ENCODE measurements at places on chromosomes 3 and 15.

DNA sequence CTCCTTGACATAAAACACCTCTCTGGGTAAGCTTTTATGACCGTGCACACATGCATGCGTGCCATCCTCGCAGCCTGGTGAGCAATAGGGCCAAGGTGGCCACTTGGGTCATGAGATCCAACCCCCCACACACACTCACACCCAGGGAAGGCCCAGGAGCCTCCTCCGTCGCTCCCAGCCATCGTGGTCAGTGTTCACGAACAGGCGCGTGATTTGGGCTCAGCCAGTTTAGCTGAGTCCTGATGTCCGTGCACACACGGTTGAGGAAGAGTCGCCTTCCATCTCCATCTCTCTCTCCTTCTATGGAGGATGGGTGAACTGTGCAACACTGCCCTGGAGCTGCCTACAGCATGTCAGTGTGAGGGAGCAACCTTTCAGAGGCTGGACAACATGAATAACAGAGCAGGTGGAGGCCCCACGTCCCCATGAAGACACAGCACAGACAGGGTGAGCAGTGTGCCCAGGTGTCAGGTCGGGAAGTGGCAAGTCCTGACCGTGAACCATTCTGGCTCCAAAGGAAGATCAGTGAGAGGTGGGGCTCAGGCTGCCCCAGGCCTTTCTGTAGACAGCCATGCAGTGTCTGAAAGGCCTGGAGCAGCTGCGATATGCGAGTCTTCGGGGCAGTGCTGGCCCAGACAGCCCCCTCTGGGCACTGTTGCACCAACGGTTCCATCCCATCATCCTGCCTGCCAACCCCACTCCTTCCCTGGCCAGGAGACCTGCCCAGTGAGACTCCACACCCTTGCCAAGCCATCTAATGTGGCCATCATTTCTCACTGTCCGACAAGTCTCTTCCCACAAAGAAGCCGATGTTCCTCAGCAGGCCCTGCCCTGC is 253.4 kb downstream of the OCA2 start:
- no peak for DNase-seq

- no peak for DNase-seq
Observed at GRCh38 chr3:49378249-49378895, 20.2 kb upstream of the GPX1 start.

DNA sequence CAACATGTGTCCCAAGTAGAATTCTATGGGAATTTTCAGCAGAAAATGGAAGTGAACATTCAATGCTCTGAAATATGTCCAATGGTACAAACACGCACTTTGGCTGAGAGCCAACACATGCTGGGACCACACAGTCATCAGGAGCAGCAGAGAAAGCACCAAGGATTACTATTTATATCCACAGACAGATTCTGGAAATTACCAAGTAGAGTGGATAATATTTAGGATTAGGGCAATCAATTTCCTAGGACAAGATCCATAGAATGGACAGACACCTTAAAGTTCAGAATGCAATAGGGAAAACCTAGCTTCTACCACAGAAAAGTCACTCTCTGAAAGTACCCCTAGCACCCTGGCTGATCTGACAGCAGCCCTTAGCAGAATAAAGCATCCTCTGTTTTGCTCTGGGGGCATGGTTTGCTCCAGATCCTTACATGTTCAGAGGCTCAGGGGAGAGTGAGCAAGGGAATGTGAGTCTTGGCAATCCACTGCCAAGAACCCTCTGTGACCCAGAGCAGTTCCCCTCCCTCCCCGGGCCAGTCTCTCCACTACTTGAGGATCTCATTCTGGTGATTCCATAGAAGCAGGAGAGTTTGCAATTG is 206.0 kb upstream of the WNT5A start:
- DNase-seq: no peak

- no peak for DNase-seq
Observed at GRCh38 chr3:182947888-182948287, 32.5 kb downstream of the DCUN1D1 start.

DNA sequence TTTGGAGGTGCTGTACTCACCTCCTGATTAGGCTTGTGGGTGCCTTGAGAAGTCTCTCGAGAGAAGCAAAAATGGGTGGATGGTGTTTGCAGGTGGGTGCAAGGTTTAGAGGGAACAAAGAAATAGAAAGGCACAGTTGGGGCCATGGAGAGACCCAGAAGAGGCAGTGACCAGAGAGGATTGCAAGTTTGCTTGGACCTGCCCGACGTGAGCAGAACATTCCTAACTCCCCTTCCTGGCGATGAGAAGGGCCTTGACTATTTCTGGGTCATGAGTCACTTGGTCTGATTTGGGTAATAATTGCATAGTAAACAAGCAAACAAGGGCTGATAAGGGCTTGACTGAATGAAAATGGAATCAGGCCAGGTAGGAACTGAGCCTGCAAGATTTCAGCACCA is 7.0 kb upstream of the CTSH start:
- no peak for DNase-seq

DNA sequence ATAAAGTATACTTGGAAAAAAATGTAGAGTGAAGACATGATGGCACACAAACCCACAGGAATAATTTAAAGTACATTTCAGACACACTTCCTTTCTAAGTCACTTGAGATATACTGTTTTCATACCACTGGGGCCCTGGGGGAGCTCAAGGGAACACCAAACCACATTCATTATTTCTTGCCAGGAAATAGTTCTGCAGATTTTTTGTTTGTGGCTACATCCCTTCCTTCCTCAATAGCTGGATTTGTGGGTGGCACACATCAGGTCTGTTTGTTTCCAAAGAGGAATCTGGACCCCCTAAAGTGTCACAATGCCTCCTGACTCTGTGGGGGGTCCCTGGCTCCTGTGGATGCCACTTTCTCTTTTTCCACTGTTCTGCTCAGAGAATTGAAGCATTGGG is 153.5 kb upstream of the COL8A1 start:
- no peak for DNase-seq

DNA sequence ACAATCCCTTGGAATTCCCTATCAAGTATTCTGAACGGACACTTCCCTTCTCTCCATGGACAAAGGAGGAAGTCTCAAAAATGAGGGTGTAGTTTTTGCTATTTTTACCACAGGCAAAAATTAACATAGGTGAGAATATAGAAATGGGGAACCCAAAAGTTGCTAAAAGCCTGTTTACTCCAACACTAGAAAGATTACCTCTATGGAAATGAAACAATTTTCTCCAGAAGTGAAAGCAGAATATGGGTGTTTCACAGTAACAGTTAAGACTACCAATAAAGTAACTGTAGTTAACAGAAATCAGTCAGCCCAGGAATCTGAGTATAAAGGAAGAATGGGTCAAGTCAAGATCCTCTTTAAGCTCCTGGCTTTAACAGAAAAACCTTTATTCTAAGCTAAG is 9.3 kb downstream of the TRA2B start:
- no peak for DNase-seq

DNA sequence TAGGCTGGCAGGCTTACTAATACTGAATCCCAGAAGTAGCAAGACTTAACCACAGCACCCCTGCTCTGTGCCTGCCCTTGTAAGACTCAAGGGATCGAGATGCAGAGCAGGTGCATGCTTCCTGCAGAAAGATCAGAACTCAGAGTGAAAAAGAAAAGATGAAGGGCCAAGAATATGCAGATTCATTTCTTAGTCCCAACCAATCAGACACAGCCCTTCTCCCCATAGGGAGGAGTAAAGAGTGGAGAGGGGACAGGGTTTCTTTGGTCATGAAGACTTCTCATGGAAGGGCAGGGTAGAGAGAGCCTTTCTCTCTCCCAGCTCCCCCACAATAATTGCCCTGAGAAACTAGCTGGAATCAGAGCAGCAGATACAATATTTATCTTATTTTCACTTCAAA is 105.6 kb upstream of the MB21D2 start:
- no peak for DNase-seq

- no peak for DNase-seq
Observed at GRCh38 chr15:94053626-94054025, 177.7 kb upstream of the MCTP2 start.

DNA sequence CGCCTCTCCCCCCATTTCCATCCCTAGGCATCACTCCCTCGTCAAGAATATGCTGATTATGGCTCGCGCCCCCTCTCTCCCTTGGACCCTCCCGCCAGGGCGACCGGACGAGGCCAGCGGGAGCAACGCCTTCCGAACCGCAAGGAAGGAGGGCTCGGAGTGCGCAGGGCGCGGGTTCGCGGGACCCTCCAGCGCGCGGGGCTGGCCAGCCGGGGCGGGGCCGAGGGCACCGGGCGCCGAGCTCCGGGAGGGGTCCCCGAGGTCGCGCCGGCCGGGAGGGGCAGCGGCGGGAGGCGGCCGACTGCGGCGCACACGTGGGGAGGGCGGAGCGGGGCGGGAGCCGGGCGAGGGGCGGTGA is 483 bp downstream of the EHD4 start:
- DNase-seq: no peak

GRCh38 chr3:181230258-181230657 is 240.7 kb upstream of the DNAJC19 start:
- no peak for DNase-seq

DNA sequence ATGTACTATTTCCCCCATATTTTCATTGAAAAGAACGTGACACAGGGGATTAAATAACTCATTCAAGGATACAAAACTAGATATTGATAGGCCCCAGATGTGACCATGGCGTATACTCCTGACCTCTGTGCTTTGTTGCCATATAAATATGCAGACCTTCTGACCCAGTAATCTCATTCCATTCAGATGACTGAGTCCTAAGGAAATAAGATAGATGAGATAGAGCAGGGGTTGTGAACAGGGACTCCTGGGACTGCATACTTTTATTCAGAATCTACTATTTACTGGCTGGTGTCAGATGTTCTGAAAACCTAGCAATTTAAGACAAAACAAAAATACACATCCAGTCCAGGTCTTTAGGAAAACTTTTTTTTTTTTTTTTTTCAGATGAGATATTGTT is 139.2 kb upstream of the MANF start:
- no peak for DNase-seq

- DNase-seq: no peak
Observed at GRCh38 chr3:138944654-138944928, 2.3 kb downstream of the FOXL2 start.

- DNase-seq: no peak
Observed at GRCh38 chr15:101608201-101608600, 44.0 kb downstream of the TM2D3 start.

GRCh38 chr3:29936766-29937165 is 655.9 kb downstream of the RBMS3 start:
- DNase-seq: no peak

DNA sequence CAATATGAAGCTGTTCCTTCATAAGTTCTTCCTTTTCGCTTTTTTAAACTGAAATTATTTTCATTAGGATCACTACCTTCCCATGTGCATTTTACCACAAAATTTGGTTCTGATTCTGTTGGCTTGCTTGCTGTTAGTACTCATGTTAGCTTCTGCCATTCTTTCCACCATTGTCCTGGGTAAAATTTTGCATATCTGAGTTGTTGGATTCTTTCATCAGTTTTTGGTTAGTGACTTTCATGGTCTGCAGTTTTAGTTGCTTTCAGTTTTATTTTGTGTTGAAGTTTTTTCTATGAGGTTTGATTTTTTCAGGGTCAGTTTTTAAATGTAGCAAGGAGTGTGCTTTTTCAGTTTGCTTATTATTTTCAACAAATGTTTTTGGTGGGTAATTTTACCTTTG is 71.9 kb downstream of the SMAD3 start:
- DNase-seq: peak; percentile 33

DNA sequence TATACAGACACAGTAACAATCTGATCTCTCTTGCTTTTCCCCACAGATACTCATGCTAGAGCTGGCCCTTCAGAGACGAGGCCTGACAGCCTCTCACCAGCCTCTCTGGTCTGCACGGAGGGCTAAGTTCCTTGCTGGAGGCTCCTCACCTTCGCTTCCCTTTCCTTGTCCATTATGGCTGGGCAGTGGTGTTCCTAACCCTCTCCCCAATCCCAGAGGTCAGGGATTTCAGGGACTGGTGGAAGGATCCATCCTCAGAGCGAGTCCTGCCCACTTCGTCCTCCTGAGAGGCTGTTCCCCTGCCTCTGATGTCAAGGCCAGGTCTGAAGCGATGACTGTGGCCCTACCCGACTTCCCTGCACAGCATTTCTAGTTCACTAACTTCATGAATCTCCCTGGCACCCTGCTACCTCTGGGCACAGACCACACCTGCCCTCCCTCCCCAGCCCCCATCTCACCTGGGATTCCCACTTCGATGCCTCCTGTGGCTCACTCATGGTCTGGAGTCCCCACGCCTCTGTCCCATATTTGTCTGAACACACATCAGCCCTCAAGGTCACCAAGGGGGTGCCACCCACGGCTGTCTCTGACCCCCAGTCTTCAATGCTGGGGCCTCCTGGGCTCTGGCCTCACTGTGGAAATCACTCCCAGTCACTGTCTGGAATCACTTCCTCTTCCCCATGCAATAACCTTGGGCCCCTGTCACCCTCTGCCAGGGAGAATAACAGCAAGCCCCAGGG is 124.9 kb upstream of the PRR20G start:
- DNase-seq: no peak

GRCh38 chr3:183799461-183799860 is 25.9 kb downstream of the MAP6D1 start:
- no peak for DNase-seq

DNA sequence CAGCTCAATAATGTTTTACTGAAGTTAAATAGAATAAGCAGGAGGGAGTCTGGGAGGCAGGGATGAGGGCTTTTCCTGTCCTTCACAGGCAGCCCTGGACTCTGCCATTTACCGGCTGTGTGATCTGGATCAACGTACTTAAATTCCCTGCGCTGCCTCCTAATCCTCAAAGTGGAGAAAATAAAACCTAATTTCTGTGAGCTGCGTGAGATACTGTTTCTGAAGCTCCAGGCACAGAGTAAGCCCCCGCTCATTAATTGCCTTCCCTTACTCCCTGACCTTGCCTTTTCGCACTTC is 278 bp upstream of the PDIA5 start:
- no peak for DNase-seq

GRCh38 chr15:69457304-69458280 is 5.0 kb downstream of the RPLP1 start:
- DNase-seq: no peak

DNA sequence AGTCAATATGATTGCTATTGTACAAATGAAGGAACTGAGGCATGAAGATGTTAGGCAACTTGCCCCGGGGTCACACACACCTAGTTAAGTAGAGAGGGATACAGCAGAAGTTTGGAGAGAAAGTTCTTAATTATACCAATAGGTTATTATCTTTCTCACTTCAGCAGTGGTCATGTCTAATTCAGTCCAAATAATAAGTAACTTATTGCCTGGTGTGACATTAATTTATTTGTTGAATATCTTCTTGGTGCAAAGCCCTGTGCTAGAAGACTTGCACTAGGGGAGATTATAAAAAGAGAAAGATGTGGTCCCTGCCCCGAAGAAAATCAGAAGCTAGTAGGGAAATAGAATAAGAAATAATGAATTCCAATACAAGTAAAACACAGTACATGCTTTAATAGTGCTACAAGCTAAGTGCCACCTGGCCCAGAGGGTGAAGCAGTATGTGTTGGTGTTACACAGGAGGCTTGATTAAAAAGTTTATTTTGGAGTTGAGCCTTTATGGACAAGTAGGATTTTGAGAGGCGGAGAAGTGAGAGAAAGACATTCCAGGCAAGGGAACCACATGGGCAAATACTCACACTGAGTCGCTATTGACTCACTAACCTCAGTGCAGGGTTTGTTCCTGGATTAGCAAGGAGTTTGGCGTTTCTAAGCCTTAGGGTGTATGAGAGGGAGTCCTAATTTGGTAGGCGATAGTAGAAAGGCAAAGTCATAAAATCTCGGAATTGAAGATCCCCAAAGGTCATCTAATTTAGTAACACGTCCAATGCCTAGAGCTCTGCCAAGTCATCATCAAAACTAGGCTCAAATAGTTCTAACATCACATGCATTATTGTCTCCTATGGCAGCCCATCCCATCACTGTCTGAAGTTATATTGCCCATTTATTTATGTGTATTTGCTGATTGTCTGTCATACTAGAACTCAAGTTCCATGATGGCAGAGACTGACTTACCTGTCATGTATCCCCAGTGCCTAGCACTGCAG is 19.2 kb upstream of the GSK3B start:
- no peak for DNase-seq

- DNase-seq: no peak
Observed at GRCh38 chr15:101060576-101061551, 141.7 kb downstream of the LRRK1 start.
